ENCODE measurements at places on chromosomes 6 and 20.
A peak's percentile ranks its signal among the peaks of the same experiment; 100 is the strongest.

GRCh38 chr6:87968435-87969278 is 79.0 kb upstream of the SPACA1 start:
- peak; percentile 23 for DNase-seq

- no peak for DNase-seq
Measured at GRCh38 chr20:1915725-1916124, 20.5 kb downstream of the SIRPA start.

- DNase-seq: no peak
Measured at GRCh38 chr20:48959899-48960550, 38.5 kb downstream of the ARFGEF2 start.

DNA sequence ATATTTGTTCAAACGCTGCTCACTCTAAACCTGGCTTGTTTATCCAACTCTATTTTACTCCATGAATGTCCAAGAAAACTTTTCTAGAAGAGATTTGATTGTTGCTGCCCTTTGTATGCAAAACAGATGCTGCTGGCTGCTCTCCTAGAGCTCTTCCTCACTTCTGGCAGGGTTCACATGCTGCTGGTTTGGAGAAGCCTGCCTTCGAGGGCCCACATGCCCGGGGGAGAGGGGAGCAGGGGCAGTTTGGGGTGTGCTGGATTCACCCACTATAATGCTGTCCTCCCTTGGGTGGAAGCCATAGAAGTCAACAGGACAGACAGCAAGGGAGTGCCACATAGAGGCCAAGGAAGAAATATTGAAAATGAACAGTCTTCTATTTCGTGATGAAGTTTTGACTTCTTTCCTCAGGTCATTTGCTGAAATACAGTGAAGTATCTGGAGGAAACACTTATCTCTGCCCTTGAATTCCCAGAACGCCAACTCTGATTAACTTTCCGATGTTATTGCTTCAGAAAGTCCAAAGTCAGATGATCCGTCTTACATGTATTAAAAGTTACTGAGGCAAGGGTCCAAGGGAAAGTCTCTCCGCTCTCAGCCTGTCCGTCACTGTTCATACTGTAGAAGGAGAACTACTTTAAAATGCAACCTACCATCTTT is 32.4 kb downstream of the LY86 start:
- no peak for DNase-seq

DNA sequence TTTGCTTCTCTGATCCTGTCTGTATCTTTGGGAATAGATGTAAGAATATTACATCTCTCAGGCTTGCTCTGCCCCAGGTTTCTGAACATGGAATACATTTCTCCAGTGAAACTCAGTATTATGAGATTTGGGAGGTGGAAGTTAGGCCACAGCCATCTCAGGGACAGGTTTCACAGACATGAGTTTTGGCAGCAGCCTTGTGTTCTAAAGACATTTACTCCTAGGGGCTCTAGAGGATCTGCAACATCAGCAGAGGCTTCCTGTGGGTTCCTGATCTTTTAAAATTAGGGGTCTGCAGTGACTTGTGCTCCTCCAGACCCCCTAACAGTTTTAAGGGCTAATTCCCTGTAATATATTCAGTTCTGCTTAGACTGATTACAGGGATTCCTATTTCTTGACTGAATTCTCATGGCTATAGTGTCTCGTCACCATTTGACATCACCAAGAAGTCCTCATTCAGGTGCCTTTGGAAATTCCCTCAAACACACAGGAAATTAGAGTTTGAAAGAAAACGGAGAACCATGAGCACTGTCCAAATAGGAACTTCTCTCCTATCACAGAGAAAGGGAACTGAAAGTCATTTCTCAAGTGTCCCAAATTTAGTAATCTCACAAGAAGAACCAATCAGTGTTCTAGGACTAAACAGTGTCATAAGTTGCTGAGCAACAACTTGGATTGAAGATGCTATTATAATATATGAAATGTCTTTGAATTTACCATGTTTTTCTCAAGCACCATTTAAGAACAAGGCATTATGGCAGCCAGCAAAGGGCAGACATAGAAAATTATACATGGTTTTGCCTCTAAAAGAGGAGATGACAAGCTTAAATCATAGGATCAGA is 2.5 kb upstream of the HLA-DRA start:
- peak; percentile 71 for DNase-seq

DNA sequence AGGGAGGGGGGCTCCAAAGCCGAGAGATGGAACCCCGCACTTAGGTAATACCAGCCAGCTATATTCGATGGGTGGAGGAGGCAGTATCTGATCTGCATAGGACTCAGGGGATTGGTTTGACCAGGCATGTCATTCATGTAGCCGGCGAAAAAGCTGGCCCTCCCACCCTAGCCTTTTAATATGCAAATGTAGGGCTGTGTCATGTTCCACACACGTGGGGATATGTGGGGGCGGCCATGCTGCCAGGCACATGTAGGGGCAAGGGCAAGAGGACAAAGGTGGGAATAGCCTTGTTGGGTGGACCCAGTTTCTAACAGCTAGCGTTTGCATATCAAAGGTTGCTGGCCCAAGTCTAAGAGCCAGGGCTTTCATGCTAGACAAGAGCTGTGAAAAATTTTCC is 39.1 kb upstream of the DDR1 start:
- DNase-seq: no peak

DNA sequence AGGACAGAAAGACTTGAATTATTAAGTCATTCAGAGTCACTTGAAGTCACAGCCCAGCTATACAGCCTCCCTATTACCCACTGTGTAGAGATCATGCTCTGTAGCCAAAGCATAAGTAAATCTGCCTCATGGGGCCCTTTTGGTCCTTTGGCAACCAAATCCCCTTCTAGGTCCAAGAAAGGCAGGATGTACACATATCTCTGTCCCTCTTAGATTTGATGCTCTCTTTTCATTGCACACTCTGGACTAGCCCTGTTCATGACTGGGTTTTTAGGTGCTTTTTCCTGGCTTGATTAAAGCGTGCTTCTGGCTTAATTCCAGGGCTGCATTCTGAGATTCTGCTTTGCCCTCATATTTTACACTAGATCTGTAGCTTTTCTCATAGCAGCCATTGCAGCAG is 296.8 kb downstream of the TENT5A start:
- no peak for DNase-seq
